ENCODE measurements at places on chromosomes 11 and 22. TPM values are rescaled to one million over a fixed set of nuclear protein-coding genes. Genes with fewer than 3 reads are reported as not detected.

GRCh38 chr11:108698844-108699642 is 34.2 kb downstream of the DDX10 start:
- no peak for DNase-seq
- no peak overlapping the region for H3K4me3 ChIP-seq
- H3K4me1 ChIP-seq = no peaks in the 10 kb centered on the region
- no peaks in the 10 kb centered on the region for H3K36me3 ChIP-seq

Gene YWHAH
- 37.1 TPM for total RNA-seq

DNA sequence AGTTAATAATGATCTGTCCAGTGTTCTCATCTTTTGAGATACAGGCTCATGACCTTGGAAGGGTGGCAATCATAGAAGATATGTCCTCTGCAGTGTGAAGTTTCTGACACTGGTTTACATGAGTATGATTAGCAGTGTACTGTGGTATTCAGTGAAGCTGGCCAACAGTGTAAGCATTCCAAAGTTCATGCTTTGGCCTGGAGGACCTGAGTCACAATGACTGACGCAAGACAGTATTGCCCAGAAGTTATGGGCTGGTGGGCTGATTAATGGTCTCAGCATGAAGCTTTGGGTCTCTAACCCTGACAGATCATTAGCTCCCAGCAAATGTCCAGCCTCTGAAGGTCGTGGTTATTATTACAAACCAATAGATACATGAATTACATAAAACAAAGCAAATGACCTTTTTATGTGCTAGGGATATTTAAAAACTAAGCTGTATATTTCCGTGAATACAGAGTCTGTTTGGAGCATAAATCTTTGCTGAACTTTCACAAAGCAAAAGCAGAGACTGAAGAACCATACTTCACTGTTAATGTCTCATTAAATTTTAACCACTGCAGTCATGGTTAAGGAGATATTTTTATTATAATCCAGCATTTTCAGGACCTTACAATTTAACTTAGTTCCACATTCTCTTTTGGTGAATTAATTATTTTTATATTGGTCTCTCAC is 28.3 kb upstream of the USP47 start:
- no peak overlapping the region for H3K4me3 ChIP-seq
- H3K36me3 ChIP-seq = no peaks in the 10 kb centered on the region
- DNase-seq = peak; percentile 40
- peak overlapping the region; percentile 34 for H3K27ac ChIP-seq
- no peaks in the 10 kb centered on the region for H3K27me3 ChIP-seq

- H3K27ac ChIP-seq = no peak overlapping the region
- H3K4me3 ChIP-seq = no peak overlapping the region
- no peak for DNase-seq
These were observed 77.2 kb upstream of the UBASH3B start for GRCh38 chr11:122578171-122578825.

Gene RTN4R
- 12.9 TPM for total RNA-seq

Gene ADM2
- total RNA-seq = not detected

DNA sequence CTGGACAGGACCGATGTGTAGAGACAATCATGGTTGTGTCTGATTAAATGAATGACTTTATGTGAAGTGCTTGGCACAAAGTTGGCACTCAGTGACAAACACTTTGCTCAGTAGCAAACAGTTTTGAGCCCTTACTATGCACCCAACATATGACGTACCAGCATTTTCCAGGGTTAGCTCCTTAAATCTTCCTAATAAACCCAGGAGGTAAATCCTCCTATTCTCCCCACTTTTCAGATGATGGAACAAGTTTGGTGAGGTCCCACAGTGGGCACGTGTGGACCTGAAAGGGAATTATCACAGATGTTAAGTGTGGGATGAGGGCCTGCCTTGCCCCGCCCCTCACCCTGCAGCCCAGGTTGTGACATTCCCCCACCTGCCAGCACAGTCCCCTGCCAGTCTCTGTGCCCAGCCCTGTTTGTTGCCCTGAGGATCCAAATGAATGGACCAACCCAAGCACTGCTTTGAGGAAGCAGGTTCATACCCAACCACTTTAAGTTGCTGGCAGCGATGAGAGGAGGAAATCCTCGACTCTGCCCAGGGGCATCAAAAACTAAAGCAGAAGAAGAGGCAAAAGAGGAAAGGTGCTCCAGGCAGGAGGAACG is 6.6 kb upstream of the CARD10 start:
- no peak overlapping the region for H3K27ac ChIP-seq
- no peak overlapping the region for H3K4me3 ChIP-seq
- H3K27me3 ChIP-seq = no peaks in the 10 kb centered on the region
- H3K36me3 ChIP-seq = no peaks in the 10 kb centered on the region
- DNase-seq = no peak

GRCh38 chr11:24471084-24471483 is 25.8 kb upstream of the LUZP2 start:
- H3K4me1 ChIP-seq = no peaks in the 10 kb centered on the region
- H3K27me3 ChIP-seq = no peaks in the 10 kb centered on the region
- H3K27ac ChIP-seq = no peak overlapping the region
- H3K36me3 ChIP-seq = no peaks in the 10 kb centered on the region

DNA sequence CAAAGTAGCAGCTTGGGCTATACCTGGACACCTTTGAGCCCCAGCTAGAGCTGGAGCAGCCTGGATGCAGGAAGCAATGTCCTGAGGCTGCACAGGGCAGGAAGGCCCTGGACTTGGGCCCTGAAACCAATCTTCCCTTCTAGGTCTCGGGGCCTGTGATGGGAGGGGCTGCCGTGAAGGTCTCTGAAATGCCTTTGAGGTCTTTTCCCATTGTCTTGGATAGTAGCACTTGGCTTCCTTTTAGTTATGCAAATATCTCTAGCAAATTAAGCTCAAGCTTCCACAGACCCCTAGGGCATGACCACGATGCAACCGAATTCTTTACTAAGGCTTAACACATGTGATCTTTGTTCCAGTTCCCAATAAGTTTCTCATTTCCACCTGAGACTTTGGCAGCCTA is 40.0 kb downstream of the LINC01488 start:
- H3K4me3 ChIP-seq = no peak overlapping the region
- H3K36me3 ChIP-seq = no peaks in the 10 kb centered on the region
- H3K27ac ChIP-seq = no peak overlapping the region

- H3K4me3 ChIP-seq = no peak overlapping the region
- no peaks in the 10 kb centered on the region for H3K36me3 ChIP-seq
- H3K27me3 ChIP-seq = no peaks in the 10 kb centered on the region
- no peak for DNase-seq
These were observed 5.7 kb upstream of the HINFP start for GRCh38 chr11:119115484-119116234.

GRCh38 chr22:17990147-17990546 is 34.2 kb downstream of the MICAL3 start:
- H3K27me3 ChIP-seq = no peaks in the 10 kb centered on the region
- H3K27ac ChIP-seq = no peak overlapping the region
- no peaks in the 10 kb centered on the region for H3K36me3 ChIP-seq
- H3K4me1 ChIP-seq = no peaks in the 10 kb centered on the region
- no peak overlapping the region for H3K4me3 ChIP-seq

DNA sequence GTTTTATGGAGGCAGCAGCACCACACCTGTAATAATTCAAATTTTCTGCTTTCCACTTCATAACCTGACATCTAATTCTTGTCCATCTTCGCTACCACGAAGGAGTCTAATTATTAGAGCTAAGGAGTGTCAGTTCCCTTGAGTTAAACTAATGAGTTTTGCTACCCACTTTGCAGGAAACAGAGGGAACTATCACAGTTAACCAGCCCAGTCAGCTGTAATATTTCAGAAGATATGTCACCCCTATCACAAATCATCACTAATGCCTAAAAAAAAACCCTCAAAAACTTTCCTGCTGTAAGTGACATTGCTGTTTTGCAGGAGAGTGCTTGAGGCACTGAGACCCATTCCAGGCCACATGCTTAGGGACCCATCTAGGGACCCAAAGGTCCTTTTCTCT is 8.4 kb downstream of the TECTA start:
- H3K27me3 ChIP-seq = no peaks in the 10 kb centered on the region
- no peaks in the 10 kb centered on the region for H3K36me3 ChIP-seq
- H3K4me3 ChIP-seq = no peak overlapping the region
- no peaks in the 10 kb centered on the region for H3K4me1 ChIP-seq
- H3K27ac ChIP-seq = no peak overlapping the region
- no peak for DNase-seq

DNA sequence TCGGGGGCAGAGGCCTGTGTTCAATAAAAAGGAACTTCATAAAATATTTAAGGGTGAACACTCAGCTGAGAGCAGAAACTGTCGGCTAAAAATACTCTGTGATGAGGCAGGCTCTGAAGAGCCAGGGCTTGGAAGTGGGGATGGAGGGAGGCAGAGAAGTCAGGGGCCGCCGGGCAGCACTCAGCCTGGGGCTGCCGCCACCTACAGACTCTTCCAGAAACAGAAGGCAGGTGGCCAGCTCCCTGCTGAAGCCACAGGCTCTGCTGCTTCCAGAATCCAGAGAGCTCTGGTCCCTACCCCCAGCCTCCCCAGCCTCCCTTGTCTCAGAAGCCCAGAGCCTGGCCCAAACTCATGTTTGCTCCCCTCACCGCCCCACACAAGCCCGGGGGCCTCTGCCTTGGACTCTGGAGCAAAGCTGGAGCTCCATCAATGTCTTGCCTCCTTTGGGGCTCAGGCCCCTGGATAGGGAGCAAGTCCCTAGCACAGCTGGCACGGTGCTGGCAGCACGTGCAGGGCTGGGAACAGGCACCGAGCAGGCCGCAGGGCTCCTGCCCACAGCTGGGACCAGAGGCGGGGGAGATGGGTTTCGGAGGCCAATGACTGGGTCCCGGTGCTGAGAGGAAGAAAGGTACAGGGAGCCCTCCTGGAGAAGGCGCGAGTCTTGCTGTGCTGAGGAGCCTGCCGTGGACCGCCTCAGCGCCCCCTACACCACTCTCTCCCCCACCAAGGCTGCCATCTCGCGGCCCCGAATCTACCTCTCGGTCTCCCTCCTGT is 8.2 kb downstream of the LRFN4 start:
- H3K4me3 ChIP-seq = no peak overlapping the region
- no peak overlapping the region for H3K27ac ChIP-seq
- H3K36me3 ChIP-seq = no peaks in the 10 kb centered on the region
- no peak for DNase-seq
- H3K4me1 ChIP-seq = no peaks in the 10 kb centered on the region

- H3K27me3 ChIP-seq = no peaks in the 10 kb centered on the region
- no peak within 1 kb of the TSS for H3K4me3 ChIP-seq
- H3K36me3 ChIP-seq = no peaks in the 10 kb centered on the region
- H3K4me1 ChIP-seq = no peaks in the 10 kb centered on the region
- no peak for DNase-seq
These were observed at the start of gene OR5A2 for GRCh38 chr11:59426361-59427067. TSS of gene OR5A2 (minus strand) at chr11:59426413. CDS start at chr11:59422953, 3,460 bp downstream.

DNA sequence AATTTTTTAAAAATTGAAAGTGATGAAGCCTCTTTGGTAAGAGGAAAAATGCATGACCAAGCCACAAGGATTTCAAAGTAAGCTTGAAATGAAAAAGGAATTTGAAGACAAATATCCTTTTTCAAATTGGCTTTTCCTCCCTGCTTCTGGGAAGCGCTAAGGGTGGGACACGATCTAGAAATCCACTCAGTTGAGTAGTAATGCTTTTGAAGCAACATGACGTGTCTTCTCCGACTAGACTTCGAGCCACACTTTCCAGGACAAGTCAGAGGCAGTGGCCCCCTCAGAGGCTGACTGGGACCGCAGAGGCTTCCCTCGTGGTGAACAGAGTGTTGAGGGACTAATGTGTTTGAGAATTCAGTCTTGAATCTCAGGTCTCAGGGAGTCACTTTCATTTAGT is 39.8 kb downstream of the KREMEN1 start:
- H3K4me1 ChIP-seq = no peaks in the 10 kb centered on the region
- no peaks in the 10 kb centered on the region for H3K36me3 ChIP-seq
- no peak overlapping the region for H3K27ac ChIP-seq
- DNase-seq = no peak
- H3K4me3 ChIP-seq = no peak overlapping the region

Gene SLC22A8
- not detected for total RNA-seq

- no peaks in the 10 kb centered on the region for H3K36me3 ChIP-seq
- H3K4me3 ChIP-seq = no peak overlapping the region
- H3K4me1 ChIP-seq = no peaks in the 10 kb centered on the region
- no peak overlapping the region for H3K27ac ChIP-seq
- no peaks in the 10 kb centered on the region for H3K27me3 ChIP-seq
These were observed 51.2 kb upstream of the RDX start for GRCh38 chr11:110347660-110348059.

DNA sequence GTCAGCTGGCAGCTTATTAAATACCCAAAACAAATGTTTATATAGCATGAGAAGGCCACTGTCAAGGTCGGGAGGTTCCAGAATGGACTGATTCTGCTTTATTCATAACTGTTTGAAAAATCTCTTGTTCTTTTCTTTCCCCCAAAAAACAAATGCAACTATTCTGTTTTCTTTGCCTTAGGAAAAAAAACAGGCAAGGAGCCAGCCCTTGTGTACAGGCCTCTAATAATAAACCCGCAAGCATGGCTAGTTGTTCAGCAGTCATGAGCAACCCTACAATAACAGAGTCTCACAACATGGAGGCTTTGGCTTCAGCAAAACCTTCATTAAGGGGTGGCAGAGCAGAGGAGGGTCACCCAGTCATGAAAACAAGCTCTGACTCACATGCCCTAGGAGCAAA is 191.7 kb downstream of the KIRREL3 start:
- H3K27ac ChIP-seq = no peak overlapping the region
- H3K36me3 ChIP-seq = no peaks in the 10 kb centered on the region
- H3K4me3 ChIP-seq = no peak overlapping the region
- no peaks in the 10 kb centered on the region for H3K27me3 ChIP-seq
- no peak for DNase-seq

- no peak overlapping the region for H3K27ac ChIP-seq
- no peak for DNase-seq
- no peak overlapping the region for H3K4me3 ChIP-seq
- no peaks in the 10 kb centered on the region for H3K27me3 ChIP-seq
- peaks cover 22% of the 10 kb centered on the region for H3K4me1 ChIP-seq
These were observed 11.9 kb downstream of the HIPK3 start for GRCh38 chr11:33268945-33269540.

DNA sequence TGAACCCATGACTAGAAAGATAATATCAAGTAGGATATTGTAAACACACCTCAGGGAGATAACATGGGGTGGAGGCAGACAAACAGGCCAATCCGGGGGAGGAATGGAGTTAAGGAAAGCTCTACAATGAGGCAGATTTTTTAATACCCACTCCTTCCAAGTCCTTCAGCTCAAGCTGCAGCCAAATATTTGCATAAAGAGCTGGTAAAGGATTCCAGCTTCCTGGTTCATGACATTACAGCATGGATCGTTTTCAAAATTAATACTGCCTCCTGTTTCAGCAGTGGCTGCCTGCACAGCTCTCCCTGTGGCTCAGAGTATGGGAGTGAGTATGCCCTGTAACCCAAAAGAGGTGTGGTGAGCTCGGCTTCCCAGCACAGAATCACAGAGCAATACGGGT is 5.1 kb downstream of the POU2AF3 start:
- no peak for DNase-seq
- no peak overlapping the region for H3K4me3 ChIP-seq
- no peaks in the 10 kb centered on the region for H3K27me3 ChIP-seq
- no peaks in the 10 kb centered on the region for H3K4me1 ChIP-seq
- H3K27ac ChIP-seq = peak overlapping the region; percentile 8

- no peaks in the 10 kb centered on the region for H3K4me1 ChIP-seq
- H3K27ac ChIP-seq = no peak overlapping the region
- H3K27me3 ChIP-seq = no peaks in the 10 kb centered on the region
- H3K4me3 ChIP-seq = no peak overlapping the region
- DNase-seq = no peak
These were observed 757.2 kb downstream of the BRD1 start for GRCh38 chr22:49070501-49070900.

GRCh38 chr11:92154611-92155010 is 70.0 kb upstream of the FAT3 start:
- H3K4me3 ChIP-seq = no peak overlapping the region
- no peaks in the 10 kb centered on the region for H3K27me3 ChIP-seq
- no peaks in the 10 kb centered on the region for H3K36me3 ChIP-seq

Measured in uterus (tissue), 4 donors.